ENCODE measurements at places on chromosomes 7 and 10. TPM values are rescaled to one million over a fixed set of nuclear protein-coding genes. Genes with fewer than 3 reads are reported as not detected.

- H3K27me3 ChIP-seq: no peaks in the 10 kb centered on the region
- no peaks in the 10 kb centered on the region for H3K36me3 ChIP-seq
- DNase-seq: no peak
- peaks cover 21% of the 10 kb centered on the region for H3K4me1 ChIP-seq
- H3K4me3 ChIP-seq: no peak overlapping the region
Observed at GRCh38 chr10:35486297-35486990, 118.7 kb upstream of the GJD4 start.

- H3K27ac ChIP-seq: no peak overlapping the region
- H3K36me3 ChIP-seq: no peaks in the 10 kb centered on the region
- peaks cover 11% of the 10 kb centered on the region for H3K4me1 ChIP-seq
- no peaks in the 10 kb centered on the region for H3K27me3 ChIP-seq
- peak; percentile 78 for DNase-seq
Observed at GRCh38 chr7:75937958-75938786, 23.2 kb downstream of the POR start.

DNA sequence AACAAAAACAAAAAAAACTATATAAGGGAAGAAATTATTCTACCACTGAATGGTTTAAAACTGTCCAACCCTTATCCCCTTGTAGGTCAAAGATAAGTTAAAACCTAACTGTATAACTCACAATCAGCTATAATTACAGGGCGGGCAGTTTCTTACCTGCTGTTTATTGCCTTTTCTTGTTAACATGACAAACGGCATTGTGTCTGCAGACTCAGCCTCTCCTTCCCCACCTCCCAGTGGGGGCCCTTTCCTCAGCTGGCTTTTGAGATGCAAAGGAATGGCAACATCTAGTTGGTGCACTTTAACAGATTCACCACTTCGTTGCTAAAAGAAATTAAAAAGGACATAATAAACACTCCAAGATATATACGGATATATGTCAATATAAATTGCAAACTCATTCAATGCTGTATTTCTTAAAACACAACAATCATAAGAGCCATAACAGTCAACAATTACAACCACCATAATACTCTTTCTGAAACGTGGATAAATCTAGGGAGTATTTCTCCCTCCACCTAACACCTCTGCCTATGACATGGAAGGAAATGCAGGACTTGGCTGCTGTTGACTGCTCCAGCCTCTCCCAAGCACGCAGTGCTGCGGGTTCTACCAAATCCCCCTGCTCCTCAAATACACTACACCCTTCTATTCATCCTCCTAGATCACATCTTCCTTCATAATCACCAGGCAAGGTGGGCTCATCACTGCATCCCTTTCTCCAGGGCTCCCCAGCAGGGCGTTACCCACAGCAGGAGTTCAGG lies 106.0 kb downstream of the UPF2 start:
- H3K4me3 ChIP-seq: no peak overlapping the region
- H3K4me1 ChIP-seq: no peaks in the 10 kb centered on the region
- no peak overlapping the region for H3K27ac ChIP-seq
- H3K36me3 ChIP-seq: peaks cover 44% of the 10 kb centered on the region

- peaks cover 5% of the 10 kb centered on the region for H3K36me3 ChIP-seq
- DNase-seq: no peak
- H3K27me3 ChIP-seq: no peaks in the 10 kb centered on the region
- no peak overlapping the region for H3K4me3 ChIP-seq
- H3K4me1 ChIP-seq: peaks cover 4% of the 10 kb centered on the region
Observed at GRCh38 chr10:91289305-91289704, 68.8 kb downstream of the PCGF5 start.

The LRRC61 gene
- 10.2 TPM for total RNA-seq

The DPYSL4 gene
- 1.7 TPM for total RNA-seq

GRCh38 chr7:35331730-35332678 lies 78.1 kb upstream of the TBX20 start:
- DNase-seq: no peak
- H3K27me3 ChIP-seq: no peaks in the 10 kb centered on the region
- H3K36me3 ChIP-seq: no peaks in the 10 kb centered on the region
- no peak overlapping the region for H3K4me3 ChIP-seq
- no peak overlapping the region for H3K27ac ChIP-seq

The AFAP1L2 gene
- 10.1 TPM for total RNA-seq

The TRIM50 gene
- 0.20 TPM for total RNA-seq

DNA sequence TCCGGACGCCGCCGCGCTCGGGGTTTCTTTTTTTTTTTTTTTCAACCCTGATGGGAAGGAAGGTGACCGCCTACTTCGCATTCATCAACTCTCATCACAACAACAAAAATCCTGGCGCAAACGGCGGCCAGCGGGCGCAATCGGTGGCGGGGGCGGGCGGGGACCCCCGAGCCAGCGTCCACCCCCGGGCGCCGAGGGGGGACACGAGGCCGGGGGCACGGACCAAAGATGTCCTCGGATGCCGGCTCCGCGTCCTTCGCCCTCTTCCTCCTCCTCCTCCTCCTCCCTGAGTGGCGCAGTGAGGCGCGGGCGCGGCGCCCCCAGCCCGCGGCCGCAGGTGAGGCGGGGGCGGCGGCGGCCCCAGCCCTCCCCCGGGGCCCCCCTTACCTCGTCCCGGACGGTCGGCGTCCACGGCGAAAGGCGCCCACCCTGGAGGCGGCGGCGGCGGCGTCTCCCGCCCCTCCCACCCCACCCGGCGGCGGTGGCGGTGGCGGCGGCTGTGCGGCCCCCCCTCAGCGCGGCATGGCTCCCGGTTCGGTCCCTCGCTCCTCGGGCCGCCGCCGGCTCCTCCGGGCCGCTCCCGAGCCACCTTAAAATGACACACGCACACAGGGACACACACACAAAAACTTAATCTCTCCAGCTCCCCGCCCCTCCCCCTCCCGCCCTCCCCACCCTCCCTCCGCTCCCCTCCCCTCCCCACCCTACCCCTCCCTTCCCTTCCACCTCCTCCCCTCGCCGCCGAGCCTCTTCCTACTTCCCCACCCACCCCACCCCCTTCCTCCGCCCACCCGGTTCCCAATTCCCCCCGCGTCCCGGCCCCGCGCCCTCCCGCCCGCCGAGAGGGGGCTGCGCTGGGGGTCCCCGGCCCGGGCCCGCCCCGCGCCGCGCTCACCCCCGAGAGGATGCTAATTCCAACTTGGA lies at the start of gene CTBP2:
CTBP2 (minus strand) TSS at position 632 of the 924 bp plus-strand sequence.
- peak within 1 kb of the TSS; percentile 71 for H3K4me3 ChIP-seq
- peaks cover 34% of the 10 kb centered on the region for H3K4me1 ChIP-seq
- H3K27ac ChIP-seq: peak within 1 kb of the TSS; percentile 91
- H3K36me3 ChIP-seq: no peaks in the 10 kb centered on the region

DNA sequence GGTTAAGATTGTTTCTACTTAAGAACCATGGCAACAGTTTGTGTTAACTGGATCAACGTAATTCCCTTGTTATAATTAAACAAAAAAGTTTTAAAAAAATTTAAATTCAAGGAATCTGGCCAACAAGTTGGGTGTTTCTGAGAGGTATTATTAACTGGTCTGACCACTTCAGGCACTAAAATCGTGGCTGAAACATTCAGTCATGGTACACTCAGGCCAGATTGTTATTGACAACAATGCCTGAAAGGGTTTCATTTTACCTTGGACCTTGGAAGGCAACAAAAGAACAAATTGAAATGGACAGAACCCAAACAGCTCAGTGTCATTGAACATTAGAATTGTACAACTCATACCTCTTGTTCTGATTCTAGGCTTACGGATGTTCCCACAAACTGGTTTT lies 103.3 kb upstream of the ARMC3 start:
- no peaks in the 10 kb centered on the region for H3K27me3 ChIP-seq
- H3K36me3 ChIP-seq: no peaks in the 10 kb centered on the region
- peaks cover 4% of the 10 kb centered on the region for H3K4me1 ChIP-seq
- H3K27ac ChIP-seq: no peak overlapping the region
- no peak overlapping the region for H3K4me3 ChIP-seq

The SPACDR gene
- 1.8 TPM for total RNA-seq

The DGKB gene
- total RNA-seq: not detected

The AKR1C4 gene
- not detected for total RNA-seq

GRCh38 chr7:2729893-2730716 lies 42.1 kb downstream of the AMZ1 start:
- peak; percentile 60 for DNase-seq
- H3K36me3 ChIP-seq: peaks cover 13% of the 10 kb centered on the region
- H3K27ac ChIP-seq: no peak overlapping the region

DNA sequence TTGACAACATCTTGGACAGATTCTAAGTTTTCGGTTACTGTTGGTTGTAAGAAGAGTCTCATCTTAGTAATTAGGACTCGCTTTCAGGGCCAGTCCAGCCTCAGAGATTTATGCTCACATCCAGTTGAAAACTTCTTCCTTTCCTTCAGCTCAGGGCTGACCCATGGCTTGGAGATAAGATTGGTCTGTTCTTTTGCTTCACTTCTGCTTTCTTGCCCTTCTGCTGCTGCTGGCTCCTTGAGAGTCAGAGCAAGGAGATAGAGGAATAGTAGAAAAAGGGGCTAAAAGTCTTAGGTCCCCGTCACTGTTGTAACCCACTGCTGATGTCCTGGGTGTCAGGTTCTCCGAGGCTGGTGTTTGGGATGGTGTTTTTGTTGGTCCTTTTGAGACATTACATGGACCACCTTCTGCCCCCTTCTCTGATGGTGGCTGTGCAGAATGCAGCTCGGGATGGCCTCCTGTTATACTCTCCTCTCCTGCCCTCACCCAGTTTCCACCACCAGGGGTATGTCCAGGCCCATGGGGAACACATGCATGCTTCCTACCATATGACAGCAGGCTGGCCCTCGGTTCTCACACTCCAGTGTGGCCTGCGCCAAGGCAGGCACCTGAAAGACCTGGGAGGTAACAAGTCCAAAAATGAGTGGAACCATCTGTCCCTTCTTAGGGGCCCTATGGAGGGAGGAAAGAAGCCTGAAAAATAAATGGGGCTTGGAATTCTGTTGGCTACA lies 67.8 kb upstream of the PCBD1 start:
- no peak overlapping the region for H3K4me3 ChIP-seq
- no peaks in the 10 kb centered on the region for H3K36me3 ChIP-seq
- H3K27ac ChIP-seq: no peak overlapping the region
- no peaks in the 10 kb centered on the region for H3K27me3 ChIP-seq
- H3K4me1 ChIP-seq: no peaks in the 10 kb centered on the region
- DNase-seq: no peak

The OR2A42 gene
- total RNA-seq: not detected

DNA sequence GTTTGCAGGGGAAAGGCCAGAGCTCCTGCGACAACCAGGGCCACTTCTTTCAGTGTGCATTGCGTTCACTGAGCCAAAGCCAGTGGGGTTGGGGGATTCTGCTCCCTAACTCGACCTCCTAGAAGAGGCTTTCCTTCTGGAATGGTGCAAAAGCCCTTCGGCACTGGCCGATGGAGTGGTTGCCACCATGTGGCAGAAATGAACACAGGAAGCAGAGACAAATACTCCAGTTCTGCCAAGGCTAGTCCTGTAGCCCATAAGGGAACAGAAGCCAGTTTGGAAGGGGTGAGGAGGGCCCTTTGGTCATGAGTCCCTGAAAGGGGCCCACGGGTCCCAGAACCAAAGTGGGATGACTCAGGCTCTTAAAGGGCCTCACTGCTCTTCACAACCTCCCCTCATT lies 29.7 kb upstream of the ACSL5 start:
- no peaks in the 10 kb centered on the region for H3K36me3 ChIP-seq
- no peak for DNase-seq
- no peaks in the 10 kb centered on the region for H3K4me1 ChIP-seq
- no peak overlapping the region for H3K4me3 ChIP-seq

DNA sequence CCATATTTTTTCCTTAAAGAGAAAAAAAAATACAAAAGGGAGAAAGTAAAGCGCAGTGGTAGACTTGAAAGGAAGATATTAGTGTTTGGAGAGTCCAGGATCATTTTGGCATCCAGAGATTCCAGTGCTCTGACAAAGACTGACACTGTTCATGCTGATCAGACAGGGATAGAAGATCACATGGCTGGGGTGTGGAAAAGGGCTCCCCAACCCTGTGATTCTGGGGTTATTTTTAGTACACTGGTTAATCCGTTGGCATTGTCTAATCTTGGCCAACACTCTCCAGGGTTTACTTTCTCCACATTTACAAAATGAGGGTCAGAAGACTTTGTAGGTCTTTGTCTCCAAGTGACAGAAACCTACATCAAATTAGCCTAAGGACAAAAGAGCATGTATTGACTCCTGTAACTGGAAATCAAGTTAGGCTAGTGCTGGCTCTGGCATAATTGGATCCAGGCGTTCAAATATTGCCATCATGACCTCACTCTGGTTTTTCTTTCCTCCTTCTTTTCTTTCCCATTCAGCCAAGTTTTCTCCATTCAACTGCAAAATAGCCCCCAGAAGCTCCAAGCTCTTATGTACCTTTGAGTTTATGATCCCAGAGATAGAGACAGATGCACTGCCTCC lies 181.6 kb downstream of the PHTF2 start:
- H3K4me3 ChIP-seq: no peak overlapping the region
- DNase-seq: no peak
- H3K27ac ChIP-seq: no peak overlapping the region
- H3K27me3 ChIP-seq: no peaks in the 10 kb centered on the region

- DNase-seq: no peak
- H3K27ac ChIP-seq: no peak overlapping the region
- H3K27me3 ChIP-seq: no peaks in the 10 kb centered on the region
- no peaks in the 10 kb centered on the region for H3K36me3 ChIP-seq
- no peaks in the 10 kb centered on the region for H3K4me1 ChIP-seq
- H3K4me3 ChIP-seq: no peak overlapping the region
Observed at GRCh38 chr10:127468632-127469031, 80.5 kb upstream of the NPS start.

- no peaks in the 10 kb centered on the region for H3K4me1 ChIP-seq
- no peak overlapping the region for H3K27ac ChIP-seq
- DNase-seq: peak; percentile 60
- no peaks in the 10 kb centered on the region for H3K27me3 ChIP-seq
Observed at GRCh38 chr7:38463277-38464225, 167.6 kb downstream of the AMPH start.

DNA sequence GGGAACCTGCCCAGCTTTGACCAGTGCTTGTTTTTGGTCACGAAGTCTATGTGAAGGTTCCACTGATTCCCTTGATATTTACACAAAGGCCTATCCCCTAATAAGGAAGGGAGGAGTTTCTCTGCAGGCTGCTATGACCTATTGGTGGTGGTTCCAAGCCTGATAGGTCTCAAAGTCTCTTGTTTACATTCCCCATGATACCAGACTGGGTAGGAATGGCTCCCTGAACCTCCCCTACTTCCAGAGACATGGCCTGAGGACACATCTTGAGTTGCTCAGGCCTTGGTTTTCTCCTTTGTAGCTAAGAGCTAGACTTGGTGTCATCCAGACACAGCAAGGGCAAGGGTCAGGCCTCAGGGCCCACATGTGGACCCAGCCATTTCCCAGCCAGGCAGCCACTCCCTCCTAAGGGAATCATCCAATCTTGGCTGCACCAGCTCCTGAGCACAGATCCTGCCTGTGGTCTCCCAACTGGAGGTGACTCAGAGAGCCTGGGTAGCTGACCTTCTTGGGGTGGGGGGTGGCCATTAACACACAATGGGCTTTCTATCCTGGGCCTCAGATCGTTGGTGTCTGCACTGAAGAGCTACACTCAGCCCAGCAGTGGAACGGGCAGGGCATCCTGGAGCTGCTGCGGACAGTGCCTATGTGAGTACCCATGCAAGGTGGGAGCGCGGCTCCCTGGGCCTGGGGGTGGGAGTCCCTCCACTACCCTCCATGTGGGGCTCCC lies 51.0 kb upstream of the TRIM8 start:
- no peak overlapping the region for H3K27ac ChIP-seq
- H3K4me3 ChIP-seq: no peak overlapping the region
- DNase-seq: peak; percentile 53
- H3K36me3 ChIP-seq: peaks cover 25% of the 10 kb centered on the region
- H3K27me3 ChIP-seq: no peaks in the 10 kb centered on the region

- no peaks in the 10 kb centered on the region for H3K36me3 ChIP-seq
- no peak overlapping the region for H3K27ac ChIP-seq
- H3K4me1 ChIP-seq: no peaks in the 10 kb centered on the region
- no peak for DNase-seq
Observed at GRCh38 chr7:113774182-113774807, 144.5 kb downstream of the PPP1R3A start.

The MKI67 gene
- total RNA-seq: 2.1 TPM
